Left lung (tissue), 14 donors: ENCODE measurements at places on chromosomes 6 and 20.
A peak's percentile ranks its signal among the peaks of the same experiment; 100 is the strongest.

GRCh38 chr20:37279820-37280219, 9.6 kb upstream of the MANBAL start:
- DNase-seq = no peak

DNA sequence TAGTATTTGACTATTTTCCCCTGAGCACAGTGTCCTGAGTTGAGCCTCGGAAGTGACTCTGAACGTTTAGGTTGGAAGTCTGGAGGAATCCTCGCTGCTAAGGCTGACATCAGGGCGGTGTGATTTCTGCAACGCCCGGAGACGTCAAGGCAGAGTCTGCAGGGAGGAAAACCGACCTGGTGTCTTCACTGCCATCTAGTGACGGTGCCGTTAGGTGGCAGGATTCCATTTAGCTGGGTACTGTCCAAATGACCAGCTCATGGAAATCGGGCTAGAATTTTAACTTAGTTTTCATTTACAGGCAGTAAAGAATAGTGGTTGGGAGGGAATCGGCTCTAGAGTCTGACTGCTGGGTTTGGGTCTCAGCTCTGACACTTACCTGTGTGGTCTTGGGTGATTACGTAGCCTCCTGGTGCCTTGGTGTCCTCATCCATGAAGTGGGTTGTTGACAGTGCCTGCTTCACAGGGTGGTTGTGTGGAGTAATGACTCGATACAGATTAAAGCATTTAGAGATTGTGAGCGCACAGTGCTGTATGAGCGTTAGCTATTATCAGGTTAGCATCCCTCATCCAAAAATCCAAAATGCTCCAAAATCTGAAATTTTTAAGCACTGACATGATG, 35.0 kb downstream of the FOXF2 start:
- DNase-seq = no peak

GRCh38 chr6:32092760-32093497, 16.2 kb downstream of the TNXB start:
- DNase-seq = peak; percentile 92

- no peak for DNase-seq
Measured at GRCh38 chr6:15369838-15370237, 124.0 kb downstream of the JARID2 start.

- no peak for DNase-seq
Measured at GRCh38 chr6:163398815-163399214, 15.7 kb upstream of the QKI start.

- no peak for DNase-seq
Measured at GRCh38 chr6:40383348-40384115, 203.6 kb downstream of the LRFN2 start.

DNA sequence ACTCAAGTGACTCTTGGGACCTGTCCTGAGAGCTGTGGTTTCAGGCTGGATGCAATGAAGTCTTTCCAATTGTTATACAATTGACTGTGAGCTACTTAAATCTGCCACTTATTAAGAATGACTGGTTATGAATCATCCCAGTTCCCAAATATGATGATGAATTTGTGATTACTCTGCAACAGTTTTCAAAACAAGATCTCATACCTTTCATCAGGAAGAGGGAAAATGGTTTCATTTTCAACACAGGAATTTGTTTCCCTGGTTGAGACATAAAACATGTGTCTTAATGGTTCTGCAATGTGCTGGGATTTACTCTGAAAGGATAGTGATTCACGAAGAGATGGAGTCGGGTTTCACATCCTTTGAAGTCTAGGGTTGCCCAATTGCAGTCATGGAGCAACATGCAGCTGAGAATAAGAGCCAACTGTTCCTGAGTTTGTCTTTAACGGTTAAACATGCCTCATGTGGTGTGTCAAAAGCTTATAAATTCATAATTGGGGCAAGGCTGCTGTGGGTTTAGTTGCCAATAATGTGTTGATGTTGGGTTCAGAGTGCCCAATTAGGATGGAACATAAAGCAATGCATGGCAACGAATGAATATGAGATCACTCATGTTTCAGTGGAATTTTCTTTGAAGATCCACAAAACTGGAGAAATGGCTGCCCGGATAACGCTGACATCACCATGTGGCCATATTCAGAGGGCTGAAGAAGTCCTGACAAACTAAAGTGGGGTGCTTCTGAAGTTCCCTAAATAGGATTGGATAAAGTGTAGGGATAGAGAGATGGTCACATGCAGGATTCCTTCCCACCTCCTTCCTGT, 41.0 kb downstream of the CYP24A1 start:
- peak; percentile 77 for DNase-seq

GRCh38 chr6:158774717-158775449, 44.3 kb downstream of the EZR start:
- no peak for DNase-seq
